Osteoblast (primary cell): ENCODE measurements at places on chromosomes 12 and 14. TPM values are rescaled to one million over a fixed set of nuclear protein-coding genes. Genes with fewer than 3 reads are reported as not detected.
A peak's percentile ranks its signal among the peaks of the same experiment; 100 is the strongest.

The TRIM9 gene
- total RNA-seq, result 0.59 and 1.1 TPM in 2 replicates

DNA sequence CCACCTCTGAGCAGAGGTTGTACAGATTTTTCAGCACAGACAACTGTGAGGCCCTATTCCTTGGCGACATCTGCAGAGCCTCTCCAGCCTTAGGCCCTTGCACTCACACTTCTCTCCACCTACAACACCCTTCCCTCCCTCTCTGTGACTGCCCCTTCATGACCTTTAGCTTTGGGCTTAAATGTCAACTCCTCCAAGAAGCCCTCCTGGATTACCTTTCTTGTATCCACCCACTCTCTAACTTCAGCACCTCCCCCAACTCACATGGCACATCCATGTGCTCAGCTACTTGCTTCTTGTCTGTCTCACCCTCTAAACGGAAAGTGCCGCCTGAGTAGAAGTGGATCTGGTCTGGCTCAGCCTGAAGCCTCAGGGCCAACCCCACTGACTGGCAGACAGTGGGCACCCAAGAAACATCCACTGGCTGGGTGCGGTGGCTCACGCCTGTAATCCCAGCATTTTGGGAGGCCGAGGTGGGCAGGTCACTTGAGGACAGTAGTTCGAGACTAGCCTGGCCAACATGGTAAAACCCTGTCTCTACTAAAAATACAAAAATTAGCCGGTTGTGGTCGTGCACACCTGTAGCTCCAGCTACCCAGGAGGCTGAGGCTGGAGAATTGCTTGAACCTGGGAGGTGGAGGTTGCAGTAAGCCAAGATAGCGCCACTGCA is 22.1 kb downstream of the TRPV4 start:
- DNase-seq, result no peak

DNA sequence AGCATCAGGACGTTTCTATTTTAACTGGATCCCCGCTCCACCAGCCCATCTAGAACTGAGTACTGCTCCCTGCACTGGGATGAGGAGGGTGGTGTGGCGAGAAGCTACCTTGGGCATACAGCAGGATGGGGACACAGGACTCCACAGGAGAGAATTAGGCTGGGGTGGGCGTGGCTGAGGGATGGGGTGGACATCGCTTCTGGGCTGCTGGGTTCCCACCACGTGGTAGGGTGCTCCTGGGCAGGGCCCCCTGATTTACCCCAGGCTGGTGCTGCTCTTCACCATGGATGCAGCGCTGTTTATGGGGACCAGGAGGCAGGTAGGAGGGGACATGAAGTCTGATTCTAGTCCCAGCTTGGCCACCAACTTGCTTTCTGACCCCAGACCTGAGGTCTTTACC is 41.9 kb downstream of the VDR start:
- peak; percentile 75 for DNase-seq

The B4GALNT3 gene
- total RNA-seq, result 0.29 and 0.36 TPM in 2 replicates

DNA sequence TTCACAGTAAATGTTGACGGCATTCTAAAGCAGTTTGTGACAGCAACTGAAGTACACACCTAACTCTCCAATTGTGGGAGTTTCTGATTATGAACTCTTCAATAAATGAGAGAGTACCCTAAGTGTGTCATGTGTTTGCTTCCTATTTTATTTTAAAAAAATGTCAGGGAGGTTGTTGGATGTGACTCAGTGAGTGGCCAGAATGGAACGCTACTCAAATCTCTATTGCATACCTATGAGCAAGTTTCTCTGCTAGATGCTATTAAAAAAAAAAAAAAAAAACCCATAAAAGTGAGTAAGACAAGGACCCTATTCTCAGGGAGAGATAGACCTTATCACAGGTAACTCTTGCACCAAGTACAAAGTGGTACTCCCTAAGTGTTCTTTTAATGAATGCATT is 256.6 kb downstream of the BTG1 start:
- no peak for DNase-seq

DNA sequence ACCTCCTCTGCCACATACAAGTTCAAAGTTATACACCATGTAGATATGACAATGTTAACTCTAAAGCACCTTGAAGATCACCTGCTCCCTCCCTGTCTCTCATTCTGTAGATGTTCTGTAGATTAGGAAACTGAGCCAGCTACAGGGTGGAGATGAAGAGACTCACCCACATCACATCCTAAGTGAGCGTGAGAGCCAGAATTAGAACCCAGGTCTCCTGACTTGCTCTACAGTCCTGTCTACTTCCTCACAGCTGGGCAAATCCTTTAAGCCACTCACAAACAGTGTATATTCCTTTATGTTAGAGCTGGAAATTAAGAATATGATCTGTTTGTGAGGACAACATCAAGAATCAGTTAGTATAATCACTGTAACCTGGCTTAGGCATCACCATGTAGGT is 1.8 kb downstream of the APPL2 start:
- DNase-seq, result no peak

The OR4E2 gene
- total RNA-seq, result not detected in 2 replicates

The OR10G3 gene
- total RNA-seq, result not detected in 2 replicates

GRCh38 chr12:108759924-108760323 is 28.6 kb upstream of the CORO1C start:
- DNase-seq, result no peak

DNA sequence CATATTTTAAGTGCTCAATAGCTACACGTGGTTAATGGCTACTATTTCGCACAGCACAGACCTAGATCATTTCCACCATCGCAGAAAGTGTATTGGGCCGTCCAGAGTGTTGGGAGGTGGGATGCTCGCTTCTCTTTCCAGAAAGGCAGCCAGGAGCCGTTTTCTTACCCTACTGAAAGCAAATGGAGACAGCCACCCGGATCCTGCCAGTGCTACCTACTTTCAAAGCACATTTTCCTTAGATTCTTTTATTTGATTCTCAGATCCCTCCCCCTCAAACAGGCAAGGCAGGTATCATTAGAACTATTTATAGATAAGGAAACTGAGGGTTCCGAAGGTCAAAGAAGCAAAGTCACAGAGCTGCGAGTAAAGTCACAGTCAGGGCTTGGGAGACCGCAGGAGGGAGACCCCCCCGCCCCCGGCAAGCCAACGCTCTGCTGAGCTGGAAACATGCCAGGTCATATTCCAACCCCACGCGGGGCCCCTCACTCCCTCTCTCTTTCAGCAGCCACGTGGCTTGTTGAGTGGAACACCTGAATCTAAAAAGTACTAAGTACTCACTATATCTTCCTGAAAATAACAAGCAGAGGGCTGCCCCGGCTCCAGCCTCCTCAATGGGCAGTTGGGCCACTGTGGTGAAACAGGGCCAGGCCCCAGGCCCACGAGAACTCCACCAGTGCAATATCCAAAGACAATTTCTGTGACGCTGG is 36.2 kb downstream of the PRIMA1 start:
- no peak for DNase-seq

The SLC17A8 gene
- not detected in 2 replicates for total RNA-seq

GRCh38 chr12:107650977-107651376 is 34.6 kb upstream of the PWP1 start:
- no peak for DNase-seq

The SPSB2 gene
- 11.5 and 11.9 TPM in 2 replicates for total RNA-seq

DNA sequence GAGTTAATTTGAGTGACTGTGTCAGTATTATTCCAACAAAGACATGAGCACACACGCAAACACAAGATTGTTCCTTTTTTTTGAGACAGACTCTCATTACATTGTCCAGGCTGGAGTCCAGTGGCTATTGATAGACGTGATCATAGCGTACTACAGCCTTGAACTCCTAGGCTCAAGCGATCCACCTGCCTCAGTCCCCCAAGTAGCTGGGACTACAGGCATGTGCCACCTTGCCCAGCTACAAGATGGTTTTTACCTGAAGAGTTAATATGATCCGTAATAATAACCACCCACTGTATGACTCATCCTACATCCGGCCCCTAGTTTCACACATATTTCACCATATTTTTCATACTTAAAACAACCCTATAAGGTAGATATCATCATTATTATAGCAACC is 26.8 kb downstream of the BCAT1 start:
- no peak for DNase-seq

GRCh38 chr14:86712176-86712575 is 1182.2 kb downstream of the FLRT2 start:
- no peak for DNase-seq

The OLR1 gene
- under 0.01 and 0.29 TPM in 2 replicates for total RNA-seq

- DNase-seq, result peak; percentile 90
These were observed 201.9 kb downstream of the DAD1 start for GRCh38 chr14:22386924-22387775.

The DBX2 gene
- not detected in 2 replicates for total RNA-seq

GRCh38 chr14:23043754-23044153 is 1.7 kb downstream of the PSMB11 start:
- peak; percentile 65 for DNase-seq

The KRT78 gene
- total RNA-seq, result not detected in 2 replicates

The COX8C gene
- not detected in 2 replicates for total RNA-seq

DNA sequence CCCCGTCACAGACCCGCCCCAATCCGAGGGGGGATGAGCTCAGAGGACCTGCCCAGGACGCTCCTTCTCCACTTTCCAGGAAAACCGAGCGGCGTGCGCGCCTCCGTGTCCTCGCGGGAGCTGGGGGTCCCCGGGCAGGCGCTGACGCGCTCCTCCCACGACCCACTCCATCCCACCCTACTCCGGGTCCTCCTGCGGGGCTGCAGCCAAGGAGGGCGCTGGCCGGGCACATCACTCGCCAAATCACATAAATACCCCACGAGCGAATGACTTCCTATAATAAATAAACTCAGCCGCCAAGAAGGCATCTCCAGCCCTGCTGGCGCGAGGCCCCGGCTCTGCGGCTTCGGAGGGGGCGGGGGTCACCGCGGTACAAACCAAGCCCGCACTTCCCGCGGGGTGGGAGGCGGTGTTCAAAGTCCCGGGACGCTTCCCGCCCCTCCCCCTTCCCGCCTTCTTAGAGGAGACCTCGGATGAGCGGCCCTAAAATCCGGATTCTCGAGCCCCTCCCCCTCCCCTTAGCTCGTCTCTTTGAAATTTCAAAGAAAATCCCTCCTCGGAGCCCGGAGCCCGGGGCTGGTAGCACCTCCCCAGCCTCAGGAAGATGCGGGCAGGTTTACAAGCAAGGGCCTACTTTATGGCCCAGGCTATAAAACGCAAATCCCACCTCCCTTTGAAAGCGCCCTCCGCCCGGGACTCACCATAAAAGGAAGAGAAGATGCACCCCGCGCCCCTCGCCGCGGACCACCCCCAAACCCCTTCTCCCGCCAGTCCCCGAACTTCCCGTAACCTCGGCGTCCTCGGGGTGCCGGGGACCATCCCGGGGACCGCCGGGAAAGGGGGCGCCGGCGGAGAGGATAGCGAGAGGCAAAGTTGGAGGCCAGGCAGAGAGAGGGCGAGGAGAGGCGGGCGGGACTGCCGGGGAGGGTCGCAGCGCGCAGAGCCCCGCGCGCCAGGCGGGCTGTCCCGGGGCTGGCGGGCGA is 712 bp upstream of the FZD10 start:
- DNase-seq, result peak; percentile 76

DNA sequence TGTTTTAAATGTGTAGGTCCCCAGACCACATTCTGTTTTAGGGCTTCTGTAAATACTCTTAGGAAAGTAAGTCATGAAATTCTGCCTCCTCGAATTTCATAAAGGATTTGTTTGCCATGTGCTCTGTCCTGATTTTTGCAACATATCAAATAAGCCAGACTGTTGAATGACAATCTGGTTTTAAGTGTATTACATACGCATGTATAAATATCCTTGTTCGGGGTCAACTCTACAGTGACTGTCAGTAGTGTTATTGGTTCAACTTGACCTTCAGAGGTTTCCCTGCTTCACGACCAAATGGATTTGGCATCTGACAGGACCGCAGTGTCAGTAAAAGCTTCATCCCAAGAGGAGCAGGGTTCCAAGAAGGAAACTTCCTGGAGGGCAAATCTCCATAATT is 52.7 kb downstream of the PPM1A start:
- DNase-seq, result no peak

The ANKS1B gene
- 2.2 and 2.4 TPM in 2 replicates for total RNA-seq

GRCh38 chr12:74111688-74112360 is 425.8 kb upstream of the ATXN7L3B start:
- no peak for DNase-seq

The MYF5 gene
- not detected in 2 replicates for total RNA-seq
